ENCODE measurements at places on chromosomes 11 and 22.

DNA sequence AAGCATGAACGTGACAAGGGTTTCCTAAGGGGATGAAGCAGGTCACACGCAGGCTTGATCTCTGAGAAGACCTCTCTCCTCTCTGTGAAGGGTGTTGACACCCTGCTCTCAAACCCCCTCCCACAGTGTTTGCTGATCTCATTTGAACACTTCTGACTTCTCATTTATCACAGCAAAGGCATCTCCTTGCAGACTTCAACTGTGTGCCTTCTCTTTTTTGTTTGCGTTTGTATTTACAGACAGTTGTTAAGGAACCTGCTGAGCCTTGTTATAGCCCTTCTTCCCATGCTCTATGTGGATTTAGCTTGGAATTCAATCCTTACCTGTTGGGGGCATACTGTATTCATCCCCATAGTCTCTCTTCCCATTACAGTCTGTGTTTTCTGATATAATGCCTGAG, 206.5 kb downstream of the NELL1 start:
- no peak for DNase-seq

GRCh38 chr11:74679513-74679865, 51.7 kb downstream of the CHRDL2 start:
- DNase-seq, result no peak

GRCh38 chr11:102664001-102664752, 39.0 kb upstream of the MMP20 start:
- DNase-seq, result no peak

DNA sequence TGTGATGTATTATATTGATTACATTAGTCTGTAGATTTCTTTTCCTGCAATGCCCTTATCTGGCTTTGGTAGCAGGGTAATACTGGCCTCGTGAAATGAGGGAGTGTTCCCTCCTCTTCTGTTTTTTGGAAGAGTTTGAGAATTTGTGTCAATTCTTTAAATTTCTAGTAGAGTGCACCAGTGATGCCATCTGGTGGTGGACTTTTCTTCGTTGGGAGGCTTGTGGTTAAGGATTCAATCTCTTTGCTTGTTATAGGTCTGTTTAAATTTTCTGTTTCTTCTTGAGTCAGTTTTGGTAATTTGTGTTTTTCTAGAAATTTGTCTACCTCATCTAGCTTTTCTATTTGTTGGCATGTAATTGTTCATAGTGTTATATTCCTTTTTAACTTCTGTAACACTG, 18.9 kb downstream of the SHANK3 start:
- no peak for DNase-seq

DNA sequence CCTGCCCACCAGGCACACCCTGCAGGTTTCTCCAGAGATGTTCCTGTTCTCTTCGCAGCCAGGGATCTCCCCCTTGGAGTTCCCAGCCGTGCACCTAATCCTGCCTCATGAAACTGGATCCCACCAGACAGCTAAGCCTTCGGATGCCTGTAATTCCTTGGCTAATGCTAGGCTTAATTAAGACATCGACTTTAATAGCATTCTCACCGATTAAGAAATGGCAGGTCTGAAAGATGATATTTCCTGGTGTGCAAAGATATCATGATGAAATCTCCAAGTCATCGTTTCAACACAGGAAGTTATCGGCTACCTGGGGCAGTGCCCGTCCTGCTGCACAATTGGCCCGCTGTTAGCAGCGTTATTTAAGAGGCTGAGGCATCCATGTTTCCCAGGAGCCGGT, 41.5 kb upstream of the CCND1 start:
- no peak for DNase-seq

DNA sequence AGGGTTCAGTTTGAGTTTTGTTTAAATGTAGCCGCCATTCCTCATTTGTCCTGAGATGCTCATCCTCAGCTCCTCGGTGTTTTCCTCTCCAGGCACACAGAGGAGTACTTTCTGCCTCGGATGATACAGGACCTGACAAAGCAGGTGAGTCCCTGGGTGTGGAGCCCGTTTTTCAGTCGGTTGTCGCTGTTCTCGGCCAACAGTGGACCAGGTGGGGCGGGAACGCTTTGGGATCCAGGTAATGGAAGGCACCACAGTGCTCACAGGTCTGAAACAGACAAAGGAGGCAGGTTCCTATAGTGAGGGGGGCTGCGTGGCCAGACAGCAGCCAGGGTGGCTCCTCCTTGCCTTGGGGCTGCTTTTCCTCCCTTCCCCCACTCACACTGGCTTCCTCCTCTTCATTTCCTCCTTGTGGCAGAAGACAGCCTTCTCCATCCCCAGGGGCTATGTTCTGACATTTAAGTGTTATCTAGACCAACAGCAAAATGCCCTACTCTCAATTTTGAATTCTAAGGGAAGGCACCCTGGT, 19.4 kb downstream of the NADSYN1 start:
- no peak for DNase-seq

DNA sequence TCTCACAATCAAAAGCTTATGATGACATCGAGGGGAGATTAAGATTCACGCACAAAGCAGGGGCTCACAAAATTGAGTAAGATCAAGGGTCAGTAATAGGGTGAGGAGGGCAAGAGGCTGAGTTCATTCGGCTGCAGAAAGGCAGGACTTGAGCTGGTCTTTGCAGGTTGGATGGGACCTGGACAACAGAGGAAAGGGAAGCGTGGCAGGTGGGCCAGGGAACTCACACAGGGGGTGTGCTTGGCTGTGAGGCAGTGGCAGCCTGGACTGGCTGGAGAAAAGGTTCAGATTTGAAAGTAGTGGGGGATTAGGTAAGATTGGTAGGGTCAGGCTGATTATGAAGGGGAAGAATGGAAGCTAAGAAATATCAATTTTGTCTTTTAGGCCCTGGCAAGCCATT, 161.6 kb downstream of the PKNOX2 start:
- DNase-seq, result no peak

DNA sequence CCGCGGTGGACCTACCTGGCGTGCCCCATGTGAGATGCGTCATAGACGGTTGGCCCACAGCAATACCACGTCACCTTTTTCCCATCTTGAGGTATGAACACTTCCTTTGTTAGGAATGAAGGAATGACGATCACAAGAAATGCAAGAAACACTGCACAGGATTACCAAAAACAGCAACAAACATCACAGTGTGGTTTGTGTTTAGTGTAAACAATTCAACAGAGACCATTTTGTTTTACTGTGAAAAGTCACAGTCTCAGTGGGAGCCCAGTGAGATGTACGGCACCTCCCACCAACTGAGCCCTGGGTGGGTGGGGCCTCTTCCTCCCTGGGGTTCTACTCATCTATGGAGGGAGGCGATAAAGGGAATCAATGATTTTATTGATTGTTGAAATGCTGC, 16.3 kb downstream of the CARS1 start:
- DNase-seq, result no peak

- DNase-seq, result no peak
These were observed 1.7 kb downstream of the TIMP3 start for GRCh38 chr22:32803020-32803737.

- DNase-seq, result no peak
These were observed 94.3 kb upstream of the BMAL1 start for GRCh38 chr11:13183094-13183825.

GRCh38 chr11:133809569-133810491, 35.5 kb downstream of the SPATA19 start:
- DNase-seq, result no peak

- no peak for DNase-seq
These were observed 419.3 kb upstream of the NARS2 start for GRCh38 chr11:78993802-78994430.

DNA sequence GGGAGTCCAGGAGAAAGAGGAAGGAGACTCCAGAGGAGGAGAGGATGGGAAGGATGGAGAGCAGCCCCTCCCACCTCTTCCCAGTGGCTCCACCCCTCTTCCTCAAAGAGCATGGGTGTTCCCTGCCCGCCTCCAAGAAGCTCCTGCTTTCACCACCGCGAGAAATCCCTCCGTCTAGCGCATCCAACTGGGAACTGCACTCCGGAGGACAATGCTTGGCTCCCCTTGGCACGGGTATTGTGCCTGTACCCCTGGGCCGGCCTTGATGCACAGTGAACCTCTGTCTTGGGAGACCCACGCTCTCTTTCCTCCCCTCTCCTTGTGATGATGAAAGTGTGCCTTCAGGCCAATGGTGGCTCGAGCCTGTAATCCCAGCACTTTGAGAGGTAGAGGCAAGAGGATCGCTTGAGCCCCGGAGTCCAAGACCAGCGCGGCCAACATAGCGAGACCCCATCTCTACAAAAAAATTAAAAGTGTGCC, 14.9 kb upstream of the ADA2 start:
- DNase-seq, result no peak

- DNase-seq, result no peak
These were observed 60.8 kb downstream of the OTOG start for GRCh38 chr11:17607591-17608570.

All from GM18507 (cell line).